ENCODE measurements at places on chromosomes 2 and 18. TPM values are rescaled to one million over a fixed set of nuclear protein-coding genes. Genes with fewer than 3 reads are reported as not detected.

Gene MEP1B
- total RNA-seq: not detected

Gene SLC14A1
- not detected for total RNA-seq

DNA sequence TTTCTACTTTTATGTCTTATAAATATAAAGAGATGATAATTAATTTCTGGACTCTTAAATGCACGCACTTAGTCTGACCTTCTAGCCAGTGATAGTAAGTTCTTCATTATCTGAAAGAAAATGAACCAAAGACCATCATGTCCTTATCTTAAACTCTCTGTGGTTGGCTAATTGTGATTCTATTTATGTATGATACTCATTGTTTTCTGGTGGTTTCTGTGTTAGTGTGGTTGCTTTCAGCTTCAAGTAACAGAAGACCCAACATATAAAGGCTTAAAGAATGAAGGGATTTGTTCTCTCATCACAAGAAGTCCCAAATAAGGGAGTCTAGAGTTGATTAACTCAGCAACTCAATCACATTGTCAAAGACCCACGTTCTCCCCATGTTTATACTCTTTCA lies 225.2 kb upstream of the TANK start:
- DNase-seq: no peak

DNA sequence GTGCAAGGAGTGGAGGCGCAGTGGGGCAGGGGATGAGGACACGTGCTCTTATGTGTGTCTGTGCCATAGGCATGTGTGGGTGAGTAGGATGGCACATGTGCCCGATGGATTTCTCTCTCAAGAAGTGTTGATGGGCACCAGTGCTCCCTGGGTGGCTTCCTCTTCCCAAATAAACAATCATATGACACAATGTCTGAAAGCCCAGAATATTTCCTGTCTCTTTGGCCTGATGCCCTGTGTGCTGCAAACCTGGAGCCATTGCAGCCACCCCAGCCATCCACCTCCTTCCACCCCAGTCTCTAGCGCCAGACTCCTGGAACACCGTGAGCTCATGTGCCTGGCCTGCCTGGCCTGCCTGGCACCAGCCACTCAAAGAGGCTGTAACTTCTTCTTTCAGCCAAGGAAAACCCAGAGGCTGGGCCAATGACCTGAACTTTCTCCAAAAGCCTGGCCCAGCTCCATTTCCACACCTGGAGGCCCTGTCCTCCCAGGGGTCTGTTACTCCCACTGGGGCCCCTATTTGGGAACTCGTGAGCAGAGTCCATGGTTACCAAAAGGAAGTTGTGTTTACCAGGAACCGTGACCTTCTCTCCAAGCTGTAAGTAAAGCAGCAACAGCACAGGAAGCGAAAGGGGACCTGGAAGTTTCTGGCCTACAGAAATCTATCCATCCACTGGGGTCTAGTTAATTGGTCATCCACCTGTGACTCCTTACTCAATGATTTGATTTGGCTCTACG lies 9.5 kb upstream of the ZBTB7C start:
- no peak for DNase-seq

DNA sequence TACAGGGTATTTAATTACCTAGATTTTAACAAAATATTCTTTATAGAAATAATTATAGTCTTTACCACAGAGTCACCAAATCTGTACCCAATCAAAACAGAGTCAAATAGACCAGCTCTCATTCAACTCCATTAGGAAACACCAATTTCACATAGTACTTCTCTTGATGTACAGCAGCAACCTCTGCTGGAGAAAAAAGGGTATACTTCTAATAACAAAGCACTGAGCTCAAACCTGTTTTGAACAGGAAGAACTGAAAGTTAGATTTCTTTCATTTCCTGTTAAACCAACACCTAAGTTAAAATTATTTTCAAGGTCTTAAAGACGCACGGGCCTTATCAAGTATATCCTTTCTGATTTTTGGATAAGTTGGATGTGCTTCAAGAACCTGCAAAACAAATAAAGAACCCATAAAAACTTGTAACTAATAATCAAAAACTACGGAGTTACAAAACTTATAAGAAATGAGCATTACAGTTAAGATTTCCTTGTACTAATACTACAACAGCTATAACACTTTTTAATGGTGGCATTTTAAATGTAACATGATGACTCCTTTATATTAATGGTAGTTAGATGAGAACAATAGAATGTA lies 79.0 kb downstream of the TTC21B start:
- peak; percentile 72 for DNase-seq
